Vagina (tissue), 2 donors: ENCODE measurements at places on chromosomes 16 and 17. TPM values are rescaled to one million over a fixed set of nuclear protein-coding genes. Genes with fewer than 3 reads are reported as not detected.

Gene PRR35
- not detected for total RNA-seq

Gene CDH3
- 35.4 TPM for total RNA-seq

DNA sequence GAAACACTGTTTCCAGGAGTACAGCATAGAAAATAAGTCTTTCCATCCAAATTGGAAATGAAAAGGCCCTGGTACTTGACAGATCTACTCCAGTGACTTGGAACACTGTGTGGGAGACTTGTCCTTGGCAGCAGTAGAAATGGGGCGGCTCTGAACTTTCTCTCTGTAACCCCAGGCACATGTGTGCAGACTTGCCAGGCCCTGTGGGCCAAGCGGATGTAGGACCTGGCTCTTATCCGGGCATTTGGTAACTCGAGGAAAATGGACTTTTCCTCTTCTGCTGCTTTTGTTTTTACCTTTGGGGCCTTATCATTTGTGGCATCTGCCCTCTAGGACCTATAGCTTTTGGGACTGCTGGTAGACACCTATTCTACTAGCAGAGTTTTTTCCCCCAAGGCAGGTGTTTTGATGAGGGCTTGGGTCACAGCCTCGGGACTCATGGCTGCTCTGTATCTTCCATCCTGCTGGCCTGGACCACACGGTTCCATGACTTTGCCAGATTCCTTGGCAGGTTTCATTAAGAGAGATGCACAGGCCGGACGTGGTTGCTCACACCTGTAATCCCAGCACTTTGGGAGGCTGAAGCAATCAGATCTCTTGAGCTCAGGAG lies 43.5 kb downstream of the SMPD3 start:
- no peak overlapping the region for H3K4me3 ChIP-seq
- no peak for DNase-seq
- no peaks in the 10 kb centered on the region for H3K27me3 ChIP-seq
- peaks cover 8% of the 10 kb centered on the region for H3K4me1 ChIP-seq
- no peaks in the 10 kb centered on the region for H3K36me3 ChIP-seq
- no peak overlapping the region for H3K27ac ChIP-seq

DNA sequence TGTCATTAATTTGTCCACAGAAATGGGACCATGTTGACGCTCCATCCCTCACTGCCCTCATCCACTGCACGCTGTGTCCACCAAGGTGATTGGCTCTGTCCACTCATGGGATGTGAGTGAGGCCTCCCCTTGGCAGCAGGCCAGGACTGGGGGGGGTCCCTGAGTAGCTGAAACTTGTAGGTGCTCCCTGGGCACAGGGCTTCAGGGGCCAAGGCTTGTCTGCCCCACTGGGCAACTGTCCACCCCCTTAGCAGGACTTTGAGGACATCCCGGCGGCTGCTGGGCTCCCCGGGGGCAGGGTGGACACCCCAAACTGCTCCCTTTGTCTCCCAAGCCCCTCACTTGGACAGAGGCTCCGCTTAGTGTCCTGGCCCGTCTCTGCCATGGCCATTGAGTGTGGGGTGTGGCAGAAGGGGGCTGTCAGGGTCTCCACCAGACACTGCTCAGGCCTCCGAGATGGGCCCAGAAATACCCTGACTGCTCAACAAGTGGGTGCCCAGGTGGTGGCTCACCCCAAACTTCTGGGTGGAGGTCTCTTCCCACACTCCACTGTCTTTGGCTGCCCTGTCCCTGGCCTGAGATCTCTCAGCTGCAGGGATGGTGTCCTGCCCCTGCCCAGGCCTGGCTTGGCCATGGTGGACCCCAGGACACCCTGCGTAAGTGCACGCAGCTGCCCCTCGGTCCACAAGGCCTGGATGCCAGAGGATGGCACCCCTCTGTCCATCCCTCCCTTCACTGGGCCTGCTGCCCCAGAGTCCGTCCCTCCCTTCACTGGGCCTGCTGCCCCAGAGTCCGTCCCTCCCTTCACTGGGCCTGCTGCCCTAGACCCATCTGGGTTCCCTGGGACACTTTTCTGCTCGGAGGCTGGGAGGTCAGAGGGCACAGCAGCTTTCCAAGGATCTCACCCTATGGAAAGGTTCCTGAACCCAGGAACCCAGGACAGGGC lies 2.9 kb upstream of the RAB40C start:
- no peaks in the 10 kb centered on the region for H3K36me3 ChIP-seq
- H3K4me3 ChIP-seq, result no peak overlapping the region
- no peak for DNase-seq
- peaks cover 41% of the 10 kb centered on the region for H3K4me1 ChIP-seq

DNA sequence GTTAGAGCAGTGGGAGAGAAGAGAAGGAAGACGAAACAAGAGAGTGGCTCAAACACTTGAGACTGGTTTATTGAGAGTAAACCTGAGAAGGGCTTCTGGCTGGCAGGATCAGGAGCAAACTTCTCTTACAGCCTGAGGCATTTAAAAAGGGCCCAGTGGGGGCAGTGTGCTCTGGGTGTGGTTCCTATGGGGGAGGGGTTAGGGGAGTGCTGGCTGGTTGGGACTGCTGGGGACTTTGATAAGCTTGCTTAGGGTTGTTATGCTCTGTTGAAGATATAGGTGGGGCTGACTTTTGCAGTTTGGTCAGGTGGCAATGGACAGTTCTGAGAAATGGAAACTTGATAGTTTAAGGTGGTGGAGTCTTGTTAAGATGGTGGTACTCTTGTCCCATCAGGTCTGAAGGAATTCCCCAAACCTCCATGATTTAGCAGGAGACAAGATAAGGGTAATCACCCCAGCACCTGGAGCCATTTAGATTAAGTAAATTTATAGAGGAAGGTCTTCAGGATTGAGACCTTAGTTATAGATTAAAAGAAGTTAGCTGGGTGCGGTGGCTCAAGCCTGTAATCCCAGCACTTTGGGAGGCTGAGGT lies 79.3 kb downstream of the EMP2 start:
- no peaks in the 10 kb centered on the region for H3K27me3 ChIP-seq
- H3K36me3 ChIP-seq, result no peaks in the 10 kb centered on the region
- H3K4me3 ChIP-seq, result no peak overlapping the region
- DNase-seq, result no peak
- no peak overlapping the region for H3K27ac ChIP-seq

- peak overlapping the region; percentile 53 for H3K4me3 ChIP-seq
- peaks cover 35% of the 10 kb centered on the region for H3K4me1 ChIP-seq
- H3K36me3 ChIP-seq, result no peaks in the 10 kb centered on the region
- peak overlapping the region; percentile 91 for H3K27ac ChIP-seq
- no peaks in the 10 kb centered on the region for H3K27me3 ChIP-seq
- DNase-seq, result no peak
Observed at GRCh38 chr17:43906951-43907424, 348 bp downstream of the MPP2 start.
